ENCODE measurements at places on chromosomes 13 and 19. TPM values are rescaled to one million over a fixed set of nuclear protein-coding genes. Genes with fewer than 3 reads are reported as not detected.
A peak's percentile ranks its signal among the peaks of the same experiment; 100 is the strongest.

The FCGBP gene
- 5.8 TPM for total RNA-seq

The C2CD4C gene
- 7.5 TPM for total RNA-seq

DNA sequence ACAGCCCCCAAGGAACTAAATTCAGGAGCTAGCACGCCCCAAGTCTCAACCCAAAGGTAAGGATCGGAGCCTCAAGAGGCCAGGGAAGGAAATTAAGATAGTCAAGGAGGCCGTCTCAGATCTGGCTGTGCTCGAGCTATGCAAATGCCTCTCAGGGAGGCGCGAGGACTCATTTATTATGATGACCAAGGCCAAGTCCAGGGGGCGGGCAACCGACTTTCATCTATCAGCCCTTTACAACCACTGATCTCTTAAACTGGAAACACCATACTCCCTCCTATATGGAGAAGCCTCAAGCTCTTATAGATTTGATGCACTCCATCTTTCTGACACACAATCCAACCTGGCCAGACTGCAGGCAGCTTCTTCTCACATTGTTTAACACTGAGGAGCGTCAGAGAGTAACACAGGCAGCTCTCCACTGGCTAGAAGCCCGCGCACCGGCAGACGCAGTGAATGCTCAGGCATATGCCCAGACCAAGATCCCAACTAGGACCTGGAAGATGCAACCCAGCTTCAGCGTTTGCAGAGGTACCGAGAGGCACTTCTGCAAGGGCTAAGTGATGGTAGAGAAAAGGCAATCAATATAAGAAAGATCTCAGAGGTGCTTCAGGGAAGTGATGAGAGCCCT lies 9.6 kb upstream of the SLC15A1 start:
- DNase-seq: no peak

DNA sequence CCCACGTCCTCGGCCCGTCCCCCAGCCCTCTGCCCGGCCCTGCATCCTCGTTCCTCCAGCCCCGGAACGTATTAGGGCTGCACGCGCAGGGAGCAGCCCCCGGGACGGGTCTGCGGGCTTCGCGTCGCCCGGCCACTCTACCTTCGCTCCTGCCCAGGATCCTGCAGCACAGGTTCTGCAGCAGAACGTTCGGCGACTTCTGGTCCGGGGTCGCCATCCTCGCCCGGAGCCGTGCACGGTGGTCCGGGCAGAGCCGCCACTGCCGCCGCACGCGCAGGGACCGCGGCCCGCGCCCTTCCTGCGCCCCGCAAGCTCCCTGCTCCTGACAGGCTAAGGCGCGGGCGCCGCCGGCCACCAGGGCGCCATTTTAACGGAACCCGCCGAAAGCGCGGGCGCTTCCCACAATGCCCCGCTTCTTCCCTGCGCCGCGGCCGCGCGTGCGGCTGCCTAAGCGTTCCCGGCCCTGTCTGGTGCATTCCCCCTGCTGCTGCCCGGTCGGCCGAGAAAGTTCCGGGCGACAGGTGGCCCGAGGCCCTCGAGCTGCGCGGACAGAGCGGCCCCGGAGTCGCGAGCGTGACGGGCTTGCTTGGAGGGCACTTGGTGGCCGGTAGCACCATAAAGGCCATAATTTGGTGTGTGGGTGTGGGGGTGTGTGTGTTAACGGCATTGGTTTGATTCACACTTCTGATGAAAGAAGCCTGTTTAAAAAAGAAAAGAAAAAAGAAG lies at the start of gene TUBGCP3:
TUBGCP3 (minus strand) TSS at position 390 of the 726 bp plus-strand sequence; CDS start at position 217, 173 bp downstream.
- DNase-seq: peak; percentile 84

DNA sequence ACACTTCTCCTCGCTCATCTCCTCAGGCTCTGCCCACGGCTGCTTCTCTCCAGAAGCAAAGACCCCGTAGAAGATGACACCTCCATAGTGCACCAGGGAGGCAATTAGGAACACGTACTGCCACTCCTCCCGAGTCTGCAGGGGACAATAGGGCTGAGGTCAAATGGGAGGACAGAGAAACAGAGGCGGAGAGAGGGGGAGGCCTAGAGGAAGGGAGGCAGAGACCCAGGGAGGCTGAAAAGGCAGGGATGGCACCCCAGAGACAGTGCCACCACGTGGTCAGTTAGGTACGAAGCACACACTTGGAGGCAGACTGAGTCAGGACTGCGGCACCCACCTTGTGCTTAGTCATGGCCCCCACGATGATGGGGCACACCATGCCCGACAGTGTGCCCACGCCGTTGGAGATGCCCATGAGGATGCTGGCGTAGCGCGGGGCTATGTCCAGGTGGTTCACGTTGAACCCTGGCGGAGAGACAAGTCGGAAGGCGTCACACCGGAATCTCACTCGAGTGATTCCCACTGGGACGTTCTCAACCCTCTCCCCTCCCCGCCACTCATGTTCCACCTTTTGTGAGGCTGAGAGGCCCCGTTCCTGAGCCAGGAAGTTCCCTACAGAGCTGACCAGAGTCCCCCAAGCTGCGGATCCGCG lies 5.6 kb downstream of the GFY start:
- DNase-seq: no peak

DNA sequence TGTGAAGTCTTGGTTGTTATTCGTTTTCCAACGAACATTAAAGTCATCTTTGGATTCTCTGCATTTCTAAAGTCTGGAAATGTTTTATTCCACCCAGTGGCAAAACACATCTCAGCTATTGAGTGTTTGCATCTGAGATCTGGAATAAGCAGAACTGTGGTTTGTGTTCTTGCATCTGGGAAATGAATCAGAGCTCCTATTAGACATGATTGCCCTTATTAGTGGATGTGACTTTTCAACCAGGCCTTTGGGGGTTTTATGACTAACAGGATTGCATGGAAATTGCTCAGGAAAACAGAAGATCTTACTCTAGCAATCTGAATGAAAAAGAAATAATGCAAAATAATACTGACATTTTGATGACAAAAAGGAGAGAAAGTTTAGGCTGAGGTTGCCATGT lies 488.8 kb downstream of the IRS2 start:
- no peak for DNase-seq

DNA sequence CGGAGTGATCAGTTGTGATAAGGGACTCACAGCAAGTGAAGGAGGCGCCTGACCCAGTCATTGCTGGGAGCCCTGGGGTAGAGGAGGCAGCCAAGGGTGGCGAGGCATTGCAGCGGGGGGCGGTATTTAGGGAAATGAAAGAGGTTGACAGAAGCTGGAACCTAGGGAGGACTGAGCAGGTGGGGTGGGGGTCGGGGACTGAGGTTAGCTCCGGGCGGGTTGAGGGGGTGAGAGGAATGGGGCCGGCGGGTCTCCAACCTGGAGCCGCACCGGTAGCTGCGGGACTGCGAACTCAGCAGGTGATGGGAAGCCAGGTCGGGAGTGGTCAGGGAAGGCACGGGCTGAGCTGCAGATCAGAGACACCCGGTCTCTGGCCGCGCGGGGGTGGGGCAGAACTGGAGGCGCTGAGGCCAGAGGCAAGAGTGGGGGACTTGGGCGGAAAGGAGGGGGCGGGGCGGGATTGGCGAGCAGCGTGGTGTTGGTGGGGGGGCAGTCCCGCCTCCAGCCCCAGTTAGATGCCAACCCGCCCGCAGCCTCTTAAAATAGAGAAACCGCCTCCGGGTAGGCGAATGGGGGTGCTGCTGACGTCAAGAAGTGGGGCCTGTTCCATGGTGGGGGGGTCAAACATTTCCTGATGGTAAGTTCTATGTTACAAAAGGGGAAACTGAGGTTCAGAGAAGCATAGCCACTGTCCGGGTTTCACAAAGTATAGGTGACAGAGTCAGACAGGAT lies 1.5 kb downstream of the MAST3 start:
- no peak for DNase-seq

DNA sequence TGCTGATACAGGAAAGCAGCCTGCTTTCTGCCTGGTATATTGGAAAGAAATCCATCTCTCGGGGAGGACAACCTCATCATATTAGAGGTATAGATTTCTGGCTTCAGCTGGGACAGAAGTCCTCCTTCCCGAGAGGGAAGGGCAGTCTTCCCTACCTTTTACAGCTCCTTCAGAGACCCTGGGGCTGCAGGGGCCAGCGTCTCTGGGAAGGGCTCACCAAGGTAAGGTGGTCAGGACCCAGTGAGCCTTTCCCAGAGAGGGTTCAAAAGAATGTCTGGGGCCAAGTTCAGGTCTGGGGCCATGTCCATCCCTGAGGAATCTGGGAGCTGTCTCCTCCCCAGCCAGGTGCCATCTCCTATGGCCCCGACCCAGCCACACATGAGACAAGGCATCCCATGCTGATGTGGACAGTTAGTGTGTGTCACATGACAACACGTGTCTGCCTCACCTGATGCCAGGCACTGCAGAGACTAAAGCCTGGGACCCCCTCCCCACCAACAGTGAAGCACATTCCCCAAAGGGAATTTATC lies 136.4 kb downstream of the URI1 start:
- no peak for DNase-seq

DNA sequence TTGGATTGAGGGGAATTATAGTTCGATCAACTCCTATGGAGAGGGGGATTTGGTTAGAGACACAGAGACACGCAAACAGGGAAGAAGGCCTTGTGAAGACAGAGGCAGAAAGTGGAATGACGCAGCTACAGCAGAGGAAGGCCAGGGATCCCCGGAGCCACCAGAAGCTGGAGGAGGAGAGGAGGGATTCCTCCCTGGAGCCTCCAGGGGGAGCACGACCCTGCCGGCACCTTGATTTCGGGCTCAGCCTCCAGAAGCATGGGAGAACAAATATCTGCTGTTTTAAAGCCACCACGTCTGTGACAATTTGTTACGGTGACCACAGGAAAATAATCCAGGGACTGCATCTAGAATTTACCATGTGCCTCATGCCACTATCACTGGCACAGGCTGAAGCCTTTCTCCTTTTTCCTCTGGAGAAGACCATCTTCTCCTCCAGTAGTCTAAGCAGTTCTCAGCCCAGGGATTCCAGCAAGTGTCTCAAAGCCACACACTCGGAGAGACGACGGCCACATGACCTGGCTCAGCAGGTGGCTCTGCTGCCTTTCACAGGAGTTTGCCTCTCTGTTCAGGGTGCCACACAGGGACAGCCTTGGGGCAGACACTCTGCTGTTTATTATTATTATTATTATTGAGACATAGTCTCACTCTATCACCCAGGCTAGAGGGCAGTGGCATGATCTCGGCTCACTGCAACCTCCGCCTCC lies 39.9 kb upstream of the CCNE1 start:
- peak; percentile 70 for DNase-seq
